ENCODE measurements at places on chromosomes 3 and 15. TPM values are rescaled to one million over a fixed set of nuclear protein-coding genes. Genes with fewer than 3 reads are reported as not detected.
A peak's percentile ranks its signal among the peaks of the same experiment; 100 is the strongest.

SLC28A1 gene
- not detected for total RNA-seq

DNA sequence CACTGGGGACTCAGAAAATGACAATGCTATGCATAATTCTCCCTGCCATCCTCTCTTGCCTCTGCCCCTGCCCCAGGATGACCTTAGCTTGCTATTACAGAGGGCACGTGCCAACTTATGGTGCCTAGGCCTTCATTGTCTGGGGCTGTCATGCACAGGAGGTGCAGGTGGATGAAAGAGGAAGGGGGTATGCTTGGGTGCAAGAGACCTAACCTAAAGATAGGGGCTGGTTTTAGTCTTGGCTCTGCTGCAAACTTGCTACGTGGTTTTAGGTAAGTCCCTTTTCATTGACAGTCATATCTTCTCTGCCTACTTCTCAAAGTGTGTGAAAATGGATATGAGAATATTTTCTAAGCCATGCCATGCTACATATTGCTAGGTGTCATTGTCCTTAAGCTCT lies 161.3 kb downstream of the EPHB1 start:
- no peak for DNase-seq
- H3K4me1 ChIP-seq: no peaks in the 10 kb centered on the region
- no peaks in the 10 kb centered on the region for H3K36me3 ChIP-seq
- no peak overlapping the region for H3K27ac ChIP-seq
- no peak overlapping the region for H3K4me3 ChIP-seq

GRCh38 chr15:68924866-68925560 lies 5.3 kb upstream of the SPESP1 start:
- no peak overlapping the region for H3K27ac ChIP-seq
- H3K4me1 ChIP-seq: no peaks in the 10 kb centered on the region
- no peak overlapping the region for H3K4me3 ChIP-seq
- no peaks in the 10 kb centered on the region for H3K36me3 ChIP-seq
- peaks cover 22% of the 10 kb centered on the region for H3K27me3 ChIP-seq
- DNase-seq: peak; percentile 84

- H3K27me3 ChIP-seq: no peaks in the 10 kb centered on the region
- H3K36me3 ChIP-seq: peaks cover 39% of the 10 kb centered on the region
- peaks cover 44% of the 10 kb centered on the region for H3K4me1 ChIP-seq
- no peak for DNase-seq
- H3K27ac ChIP-seq: peak overlapping the region; percentile 40
Measured at GRCh38 chr3:155852341-155852740, 1.9 kb downstream of the SLC33A1 start.

GRCh38 chr3:67655364-67656121 lies 1.1 kb upstream of the SUCLG2 start:
- H3K27me3 ChIP-seq: no peaks in the 10 kb centered on the region
- H3K36me3 ChIP-seq: peaks cover 12% of the 10 kb centered on the region
- peaks cover 46% of the 10 kb centered on the region for H3K4me1 ChIP-seq

GRCh38 chr3:178826435-178827123 lies 245.0 kb downstream of the ZMAT3 start:
- H3K27ac ChIP-seq: no peak overlapping the region
- no peaks in the 10 kb centered on the region for H3K4me1 ChIP-seq
- no peaks in the 10 kb centered on the region for H3K36me3 ChIP-seq
- no peak overlapping the region for H3K4me3 ChIP-seq
- peaks cover 5% of the 10 kb centered on the region for H3K27me3 ChIP-seq
- no peak for DNase-seq

SOX14 gene
- total RNA-seq: not detected

ENTPD3 gene
- not detected for total RNA-seq

IL12A gene
- total RNA-seq: not detected

MOBP gene
- not detected for total RNA-seq

DNA sequence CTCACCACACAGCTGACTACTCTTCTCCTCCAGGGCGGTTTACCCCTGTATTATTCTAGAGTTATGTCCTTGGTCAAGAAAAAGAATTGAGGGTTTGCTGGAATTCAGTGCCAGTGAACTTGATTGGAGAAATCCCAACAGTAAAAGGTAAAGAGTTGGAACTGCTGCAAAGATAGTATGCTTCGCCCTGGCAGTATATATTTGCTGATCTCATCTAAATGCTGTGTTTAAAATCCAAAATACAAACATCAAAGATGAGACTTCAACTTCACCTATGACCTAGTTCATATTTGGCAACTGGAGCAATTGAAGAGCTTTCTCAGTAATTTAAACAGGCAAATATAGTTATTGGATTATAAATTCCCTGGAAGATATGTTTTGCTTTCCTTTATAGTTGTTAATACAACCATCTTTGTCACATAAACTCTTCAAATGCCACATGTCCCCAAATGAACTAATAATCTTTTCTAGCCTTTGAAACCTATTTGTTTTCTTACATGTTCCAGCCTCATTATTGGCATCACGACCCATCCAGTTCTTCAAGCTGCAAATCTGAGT lies 6.5 kb downstream of the KCNH8 start:
- H3K27ac ChIP-seq: no peak overlapping the region
- no peaks in the 10 kb centered on the region for H3K36me3 ChIP-seq
- no peaks in the 10 kb centered on the region for H3K4me1 ChIP-seq
- DNase-seq: no peak
- no peak overlapping the region for H3K4me3 ChIP-seq
- H3K27me3 ChIP-seq: peaks cover 16% of the 10 kb centered on the region

GRCh38 chr3:135106445-135106844 lies 311.4 kb downstream of the EPHB1 start:
- H3K4me1 ChIP-seq: no peaks in the 10 kb centered on the region
- no peaks in the 10 kb centered on the region for H3K36me3 ChIP-seq

Measured in activated CD4-positive, alpha-beta T cell treated with anti-CD3 and anti-CD28 coated beads for 36 hours (primary cell).